Myocyte (in vitro differentiated cells): ENCODE measurements at places on chromosomes 5 and 9.
A peak's percentile ranks its signal among the peaks of the same experiment; 100 is the strongest.

DNA sequence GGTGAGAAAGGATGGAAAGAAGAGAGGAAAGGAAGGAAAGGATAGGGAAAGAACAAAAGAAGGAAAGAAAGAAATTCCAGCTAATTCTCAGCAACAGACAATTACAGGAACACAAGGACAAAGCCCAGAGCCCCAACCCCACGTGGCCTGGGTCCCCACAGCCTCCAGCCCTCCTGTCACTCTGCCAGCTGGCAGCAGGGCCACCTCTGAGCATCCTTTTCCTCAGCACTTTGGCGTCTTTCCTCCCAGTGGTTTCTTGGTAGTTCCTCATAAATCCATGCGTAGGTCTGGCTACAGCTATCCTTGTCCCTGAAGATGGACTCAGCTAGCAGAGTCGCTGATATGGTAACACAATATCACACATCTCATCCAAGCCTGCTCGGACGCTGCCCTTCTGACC lies 28.3 kb downstream of the ADAMTS2 start:
- no peak for DNase-seq

GRCh38 chr5:75824323-75824722 lies 107.1 kb upstream of the POC5 start:
- no peak for DNase-seq

GRCh38 chr9:136587145-136587943 lies 41.5 kb upstream of the NOTCH1 start:
- peak; percentile 70 for DNase-seq

- no peak for DNase-seq
These were observed 152.5 kb upstream of the CLINT1 start for GRCh38 chr5:158011422-158011821.

DNA sequence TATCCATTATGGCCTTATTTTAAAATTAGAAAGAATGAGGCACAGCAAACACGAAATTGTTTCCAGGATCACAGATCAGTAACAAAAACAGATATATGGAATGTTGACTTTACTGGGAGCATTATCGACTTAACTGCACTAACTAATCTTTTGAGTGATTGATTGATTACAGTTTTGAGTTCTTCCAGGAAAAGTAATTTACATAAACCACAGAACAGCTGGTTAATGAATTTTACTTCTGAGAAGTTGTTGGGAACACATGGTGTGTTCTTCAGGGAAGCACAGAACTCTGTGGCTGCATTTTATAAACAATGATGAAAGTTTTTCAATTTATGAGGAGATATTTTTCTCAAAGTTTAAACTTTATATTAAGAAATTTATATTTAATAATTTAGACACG lies 802.4 kb upstream of the ACO1 start:
- DNase-seq = no peak

- DNase-seq = peak; percentile 26
These were observed 8.7 kb downstream of the NACC2 start for GRCh38 chr9:136086213-136086881.

DNA sequence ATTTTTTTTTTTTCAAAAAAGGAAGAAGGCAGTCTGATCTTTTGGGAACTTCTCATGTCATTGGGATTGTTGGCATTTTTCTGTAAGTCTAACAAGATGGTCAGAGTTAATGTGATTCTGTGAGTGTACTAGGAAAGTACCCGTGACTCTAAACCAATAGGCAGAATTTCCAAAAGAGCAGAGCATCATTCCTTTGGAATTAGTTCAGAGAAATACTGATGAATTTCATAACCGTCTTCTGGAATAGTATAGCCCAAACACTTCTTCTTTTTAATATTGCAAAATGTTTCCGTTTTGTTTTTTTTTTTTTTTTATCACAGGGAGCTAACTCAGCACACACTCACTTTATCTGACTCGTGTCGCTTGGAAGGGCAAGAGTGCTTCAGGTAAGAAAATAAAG lies 407.4 kb downstream of the DTWD2 start:
- DNase-seq = no peak

DNA sequence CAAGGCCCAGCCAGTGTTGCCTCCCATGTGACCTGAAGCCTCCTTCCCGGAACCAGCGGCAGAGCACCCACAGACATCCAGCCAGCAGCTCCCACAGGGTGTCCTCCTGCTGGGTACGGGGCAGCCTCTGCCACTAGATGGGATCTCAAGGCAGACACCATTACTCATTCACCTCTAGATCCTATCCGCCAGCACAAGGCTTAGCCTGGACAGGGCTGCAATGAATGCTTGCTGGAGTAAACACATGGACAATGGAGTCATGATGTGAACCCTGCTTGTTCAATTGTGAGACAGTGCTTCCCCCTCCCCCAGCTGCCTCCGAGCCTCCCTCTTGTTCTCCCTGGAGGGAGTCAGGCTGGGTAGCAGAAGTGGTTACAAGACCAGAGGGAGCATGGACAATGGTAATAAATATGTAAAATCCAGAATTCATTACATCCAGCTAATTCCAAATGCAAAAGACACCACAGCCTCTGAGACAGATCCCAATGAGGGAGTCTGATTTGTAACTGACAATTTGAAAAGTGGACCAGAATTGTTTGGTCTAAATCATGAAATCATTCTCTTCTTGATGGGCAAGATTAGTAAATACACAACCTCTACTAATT lies 132.0 kb downstream of the CRB2 start:
- no peak for DNase-seq

DNA sequence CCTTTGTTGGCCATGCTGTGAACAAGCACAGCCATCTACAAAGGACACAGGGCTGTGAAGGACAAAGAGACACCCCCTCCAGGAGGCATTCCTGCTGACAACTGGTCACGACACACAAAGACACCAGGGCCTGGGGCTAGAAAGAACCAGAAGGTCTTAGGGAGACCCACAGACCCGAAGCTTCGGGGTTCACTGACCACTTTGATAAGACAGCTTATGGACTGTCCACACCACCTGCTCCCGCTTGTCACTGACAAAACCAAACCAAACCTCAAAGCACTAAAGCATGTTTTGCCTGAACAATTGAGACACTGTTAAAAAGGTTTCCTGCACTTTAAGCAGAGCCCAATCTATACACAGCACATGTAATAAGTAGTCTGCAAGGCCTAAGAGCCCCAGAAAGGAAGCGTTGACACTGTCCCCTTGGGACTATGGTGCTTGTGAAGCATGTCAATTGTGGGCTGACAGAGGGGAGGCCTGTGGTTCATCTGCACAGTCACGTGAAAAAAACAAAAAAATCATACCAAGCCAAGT lies 185.0 kb downstream of the GAPVD1 start:
- DNase-seq = peak; percentile 91

DNA sequence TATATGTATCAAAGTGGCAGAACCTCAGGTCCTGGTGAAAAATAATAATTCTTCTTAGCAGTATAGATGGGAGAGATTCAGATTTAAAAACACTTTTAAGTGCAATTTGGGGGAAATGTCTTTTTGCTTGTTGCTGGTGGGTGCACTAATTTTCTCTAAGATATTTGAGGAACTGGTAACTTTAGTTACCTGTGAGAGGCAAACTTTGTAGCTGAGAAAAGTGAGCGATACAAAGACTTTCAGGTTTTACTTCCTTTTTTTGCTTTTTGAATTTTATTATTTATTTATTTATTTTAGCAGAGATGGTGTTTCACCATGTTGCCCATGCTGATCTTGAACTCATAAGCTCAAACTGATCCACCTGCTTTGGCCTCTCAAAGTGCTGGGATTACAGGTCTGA lies 303.1 kb upstream of the PTGER4 start:
- no peak for DNase-seq

DNA sequence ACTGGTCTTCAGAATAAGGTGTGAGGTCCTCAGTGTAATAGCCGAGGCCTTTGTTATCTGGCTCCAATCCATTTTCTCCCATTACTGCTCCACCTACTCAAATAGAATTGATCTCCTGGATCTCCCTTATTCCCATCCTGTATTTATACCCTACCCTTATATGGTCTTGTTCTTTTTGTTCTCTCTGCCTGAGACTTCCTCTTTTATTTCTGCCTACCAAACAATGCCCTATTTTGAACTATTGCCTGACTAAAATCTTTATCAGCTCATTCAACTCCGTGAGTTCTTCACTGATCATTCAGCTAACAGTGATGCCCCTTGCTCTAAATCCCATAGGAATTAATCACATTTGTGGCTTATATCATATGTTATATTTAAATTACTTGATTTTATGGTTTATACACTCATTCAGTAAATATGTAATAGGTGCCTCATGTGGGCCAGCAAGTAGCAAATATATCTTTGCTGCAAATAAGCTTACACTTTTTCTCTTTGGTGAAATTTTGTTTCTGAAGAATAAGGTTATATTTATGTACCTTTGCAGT lies 417.5 kb upstream of the MEF2C start:
- DNase-seq = no peak

- DNase-seq = no peak
These were observed 135.1 kb downstream of the DROSHA start for GRCh38 chr5:31396611-31397295.

DNA sequence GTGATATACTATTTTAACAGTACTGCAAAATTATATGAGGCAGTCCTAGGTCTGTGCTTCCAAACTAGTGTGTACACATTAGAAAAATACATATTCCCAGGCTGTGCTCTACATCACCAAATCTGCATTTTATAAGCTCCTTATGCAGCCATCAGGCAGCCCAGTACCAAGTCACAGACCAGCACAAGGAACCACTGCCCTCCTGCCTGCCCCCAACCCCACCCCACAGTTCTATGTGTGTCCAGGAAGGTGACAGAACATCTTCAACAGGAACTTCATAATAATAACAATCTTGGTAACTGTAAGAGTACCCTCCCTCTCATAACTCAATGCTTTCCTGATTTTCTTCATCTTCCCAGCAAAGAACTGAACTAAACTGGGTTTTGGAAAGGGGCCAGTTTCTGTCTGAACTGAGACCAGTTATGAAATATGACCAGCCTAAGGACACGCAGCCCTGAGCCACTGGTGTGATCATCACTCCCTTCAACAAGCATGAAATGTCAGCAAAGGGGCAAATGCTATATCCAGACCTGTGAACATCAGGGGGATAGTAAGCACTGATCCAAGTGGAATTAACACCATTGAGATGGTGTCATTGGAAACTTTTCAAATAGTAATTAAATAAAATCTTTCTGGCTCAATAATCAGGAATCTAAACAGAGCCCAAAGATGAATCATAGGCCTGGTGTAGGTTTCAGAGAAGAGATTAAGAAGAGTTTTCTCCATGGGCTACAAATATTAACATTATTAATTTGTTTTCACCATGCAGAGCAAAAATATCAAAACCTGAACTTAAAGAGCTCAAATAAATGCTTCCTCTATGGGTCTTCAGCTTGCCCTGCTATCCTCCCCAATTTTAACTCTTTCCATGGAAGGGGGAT lies 82.1 kb downstream of the DPYSL3 start:
- DNase-seq = peak; percentile 59

GRCh38 chr5:136018814-136019783 lies 9.7 kb upstream of the TGFBI start:
- peak; percentile 92 for DNase-seq

- DNase-seq = no peak
These were observed 58.7 kb downstream of the ZNF354C start for GRCh38 chr5:179118756-179119414.

DNA sequence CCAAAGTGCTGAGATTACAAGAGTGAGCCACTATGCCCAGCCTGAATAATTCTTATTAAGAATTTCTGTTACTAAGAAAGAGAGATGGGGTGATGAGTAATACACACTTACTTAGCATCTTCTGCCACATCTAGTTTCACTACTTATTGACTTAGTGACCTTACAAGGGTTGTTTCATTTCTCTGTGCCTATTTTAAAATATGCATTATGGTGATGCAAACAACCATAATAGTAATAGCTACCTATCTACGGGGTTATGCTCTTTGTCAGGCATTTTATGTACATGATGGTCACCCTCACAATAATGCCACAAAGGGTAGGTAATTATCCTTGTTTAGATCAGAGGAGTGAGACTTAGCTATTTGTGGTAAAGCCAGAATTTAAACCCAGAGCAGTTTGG lies 499.0 kb upstream of the SGCD start:
- no peak for DNase-seq

DNA sequence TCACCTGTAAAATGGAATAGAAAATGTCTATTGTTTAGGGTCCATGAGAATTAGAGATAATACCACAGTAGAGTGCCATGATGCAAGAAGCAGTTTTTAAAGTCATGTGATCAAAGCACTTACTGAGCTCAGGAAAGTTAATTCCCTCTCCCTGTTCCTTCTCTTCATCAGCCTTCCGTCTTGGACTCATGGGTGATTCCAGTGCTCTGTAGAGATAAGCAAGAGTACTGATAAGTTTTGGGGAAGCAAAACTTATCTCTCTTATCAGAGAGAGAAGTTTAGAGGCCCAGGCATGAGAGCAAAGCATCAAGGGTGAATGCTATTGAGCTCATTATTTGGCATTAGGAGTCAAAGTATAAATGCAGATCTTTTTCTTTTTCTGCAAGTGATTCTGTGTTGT lies 410.1 kb downstream of the AGTPBP1 start:
- DNase-seq = no peak

DNA sequence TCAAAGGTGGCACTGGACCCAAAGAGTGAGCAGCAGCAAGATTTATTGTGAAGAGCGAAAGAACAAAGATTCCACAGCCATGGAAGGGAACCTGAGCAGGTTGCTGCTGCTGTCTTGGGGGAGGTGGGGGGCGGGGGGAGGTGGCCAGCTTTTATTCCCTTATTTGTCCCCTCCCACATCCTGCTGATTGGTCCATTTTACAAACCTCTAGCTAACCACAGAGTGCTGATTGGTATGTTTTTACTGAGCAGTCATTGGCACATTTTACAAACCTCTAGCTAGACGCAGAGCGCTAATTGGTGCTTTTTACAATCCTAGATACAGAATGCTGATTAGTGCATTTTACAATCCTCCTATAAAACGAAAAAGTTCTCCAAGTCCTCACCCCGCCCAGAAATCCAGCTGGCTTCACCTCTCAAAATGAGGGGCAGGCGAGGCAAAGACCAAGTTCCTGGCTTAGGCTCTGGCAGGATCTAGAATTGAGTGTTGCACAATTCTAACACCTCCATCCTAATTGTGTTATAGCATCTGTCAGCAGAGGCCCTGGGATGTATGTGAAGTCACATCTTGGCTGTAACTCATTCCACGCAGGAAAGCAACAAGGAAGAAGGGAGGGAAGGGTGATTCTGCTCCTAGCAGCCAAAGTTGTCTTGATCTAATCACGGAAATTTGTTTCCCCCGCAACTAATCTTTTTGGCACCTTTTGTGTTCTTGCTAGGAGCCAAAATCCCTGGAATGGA lies 34.3 kb downstream of the ROR2 start:
- no peak for DNase-seq

- DNase-seq = no peak
These were observed 6.9 kb upstream of the ABCA1 start for GRCh38 chr9:104934691-104935500.

DNA sequence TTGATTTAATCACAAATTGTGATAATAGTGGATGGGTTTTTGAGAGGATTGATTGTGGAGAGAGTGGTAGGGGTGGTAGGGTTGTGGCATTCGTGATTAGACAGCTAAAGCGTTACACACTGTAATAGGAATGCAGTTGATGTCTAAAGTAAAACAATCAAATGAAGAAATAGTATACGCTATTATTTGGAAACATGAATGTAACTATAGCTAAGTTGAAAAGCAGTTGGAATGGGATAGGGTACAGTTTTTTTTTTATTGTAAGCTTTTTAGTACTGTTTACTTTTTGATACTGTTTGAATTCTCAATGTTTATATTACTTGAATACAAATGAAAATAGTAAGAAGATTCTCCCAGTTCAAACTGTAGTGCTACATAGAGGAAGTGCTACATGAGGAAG lies 51.8 kb downstream of the RANBP17 start:
- no peak for DNase-seq

GRCh38 chr5:159855476-159856191 lies 60.6 kb upstream of the ADRA1B start:
- DNase-seq = peak; percentile 87
